ENCODE measurements at places on chromosomes 11 and 22.

DNA sequence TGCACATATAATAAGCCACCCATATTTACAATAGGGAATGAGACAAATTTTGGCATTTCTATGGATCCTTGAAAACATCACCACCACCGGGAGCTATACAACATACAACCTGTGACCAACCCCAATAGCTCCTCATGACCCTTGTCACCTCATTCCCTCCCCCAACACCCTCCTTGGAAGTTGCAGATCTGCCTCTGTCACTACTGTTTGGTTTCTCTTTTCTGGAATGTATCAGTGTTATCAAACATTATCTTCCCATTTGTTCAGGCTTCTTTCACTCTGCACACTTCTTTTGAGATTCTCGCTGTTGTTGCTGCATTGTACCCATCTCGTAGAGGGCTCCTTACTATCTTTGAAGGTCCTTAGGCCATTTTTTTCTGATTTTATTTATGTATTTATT lies 75.6 kb downstream of the ZNF280B start:
- H3K27ac ChIP-seq: no peak overlapping the region
- DNase-seq: no peak
- H3K4me3 ChIP-seq: no peak overlapping the region

DNA sequence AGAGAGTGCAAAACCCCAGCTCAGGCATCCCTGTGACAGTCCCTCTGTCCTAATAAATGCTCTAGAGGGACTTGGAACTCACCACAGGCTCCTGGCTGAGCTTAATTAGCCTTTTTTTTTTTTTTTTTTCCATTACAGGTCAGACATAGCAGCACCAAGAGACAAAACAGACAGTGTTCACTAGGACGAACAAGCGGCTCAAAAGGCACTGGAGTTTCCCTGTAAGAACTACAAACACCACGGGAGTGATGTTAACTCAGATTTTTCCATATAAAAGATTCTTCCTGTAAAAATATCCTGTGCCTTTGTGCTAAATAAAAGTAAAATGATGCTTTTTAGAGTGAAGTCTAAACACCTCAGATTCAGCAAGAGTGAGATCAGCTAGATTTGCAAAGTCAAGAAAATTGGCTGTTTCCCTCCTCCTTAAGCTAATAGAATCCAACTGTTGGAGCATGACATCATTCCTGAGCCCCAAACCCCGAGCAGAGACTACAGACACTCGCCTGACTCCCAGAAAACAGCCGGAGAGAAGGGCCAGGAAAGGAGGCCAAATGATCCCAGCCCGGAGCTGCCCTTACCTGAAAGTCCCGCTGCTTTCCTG lies 101.0 kb upstream of the AKIP1 start:
- peaks cover 68% of the 10 kb centered on the region for H3K4me1 ChIP-seq
- peak overlapping the region; percentile 65 for H3K4me3 ChIP-seq
- peaks cover 1% of the 10 kb centered on the region for H3K36me3 ChIP-seq

- H3K4me1 ChIP-seq: no peaks in the 10 kb centered on the region
- no peak overlapping the region for H3K27ac ChIP-seq
- H3K27me3 ChIP-seq: no peaks in the 10 kb centered on the region
- no peaks in the 10 kb centered on the region for H3K36me3 ChIP-seq
- DNase-seq: no peak
Measured at GRCh38 chr11:80727315-80727714, 1286.5 kb upstream of the TENM4 start.

- H3K4me3 ChIP-seq: no peak overlapping the region
- H3K27ac ChIP-seq: no peak overlapping the region
- H3K4me1 ChIP-seq: peaks cover 12% of the 10 kb centered on the region
- DNase-seq: no peak
- H3K27me3 ChIP-seq: no peaks in the 10 kb centered on the region
Measured at GRCh38 chr11:72421351-72421750, 13.0 kb downstream of the CLPB start.

DNA sequence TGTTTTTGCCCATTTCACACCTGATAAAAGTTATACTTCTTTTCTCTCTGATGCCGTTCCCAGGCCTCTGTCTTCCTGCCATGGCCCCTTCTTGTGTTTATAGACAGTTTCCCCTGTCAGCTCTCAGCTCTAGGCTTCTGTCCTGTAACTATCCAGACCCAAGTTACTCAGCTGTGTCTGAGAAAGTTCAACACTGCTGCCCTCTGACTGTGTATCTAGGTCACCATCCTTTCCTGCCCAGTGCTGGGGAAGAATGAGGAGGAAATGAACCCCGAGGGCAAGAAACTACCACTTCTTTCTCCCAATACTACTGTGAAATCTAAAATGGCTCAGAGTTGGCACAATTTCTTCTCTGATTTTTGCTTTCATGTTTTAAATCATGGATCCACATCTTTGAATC lies 29.6 kb downstream of the SNX19 start:
- H3K4me3 ChIP-seq: no peak overlapping the region
- H3K27ac ChIP-seq: no peak overlapping the region
- no peak for DNase-seq
- peaks cover 30% of the 10 kb centered on the region for H3K36me3 ChIP-seq
- no peaks in the 10 kb centered on the region for H3K4me1 ChIP-seq
- H3K27me3 ChIP-seq: no peaks in the 10 kb centered on the region

GRCh38 chr11:63459586-63459985 lies 31.4 kb downstream of the PLAAT5 start:
- peaks cover 3% of the 10 kb centered on the region for H3K27me3 ChIP-seq
- H3K4me3 ChIP-seq: no peak overlapping the region
- H3K36me3 ChIP-seq: no peaks in the 10 kb centered on the region
- H3K4me1 ChIP-seq: no peaks in the 10 kb centered on the region
- DNase-seq: no peak

DNA sequence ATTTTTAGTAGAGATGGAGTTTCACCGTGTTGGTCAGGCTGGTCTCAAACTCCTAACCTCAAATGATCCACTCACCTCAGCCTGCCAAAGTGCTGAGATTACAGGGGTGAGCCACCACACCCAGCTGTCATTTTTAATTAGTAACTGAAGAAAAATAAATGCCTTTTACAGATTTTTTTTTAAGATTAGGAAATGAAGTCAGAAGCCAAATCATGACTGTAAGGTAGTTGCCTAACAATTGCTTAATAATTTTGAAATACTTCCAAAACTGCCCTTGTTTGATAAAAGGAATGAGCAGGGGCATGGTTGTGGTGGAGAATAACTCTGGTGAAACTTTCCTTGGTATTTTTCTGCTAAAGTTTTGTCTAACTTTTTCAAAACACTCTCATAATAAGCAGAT lies 98.9 kb upstream of the SLC5A12 start:
- no peaks in the 10 kb centered on the region for H3K27me3 ChIP-seq
- no peaks in the 10 kb centered on the region for H3K4me1 ChIP-seq
- H3K4me3 ChIP-seq: no peak overlapping the region
- no peaks in the 10 kb centered on the region for H3K36me3 ChIP-seq
- no peak overlapping the region for H3K27ac ChIP-seq

DNA sequence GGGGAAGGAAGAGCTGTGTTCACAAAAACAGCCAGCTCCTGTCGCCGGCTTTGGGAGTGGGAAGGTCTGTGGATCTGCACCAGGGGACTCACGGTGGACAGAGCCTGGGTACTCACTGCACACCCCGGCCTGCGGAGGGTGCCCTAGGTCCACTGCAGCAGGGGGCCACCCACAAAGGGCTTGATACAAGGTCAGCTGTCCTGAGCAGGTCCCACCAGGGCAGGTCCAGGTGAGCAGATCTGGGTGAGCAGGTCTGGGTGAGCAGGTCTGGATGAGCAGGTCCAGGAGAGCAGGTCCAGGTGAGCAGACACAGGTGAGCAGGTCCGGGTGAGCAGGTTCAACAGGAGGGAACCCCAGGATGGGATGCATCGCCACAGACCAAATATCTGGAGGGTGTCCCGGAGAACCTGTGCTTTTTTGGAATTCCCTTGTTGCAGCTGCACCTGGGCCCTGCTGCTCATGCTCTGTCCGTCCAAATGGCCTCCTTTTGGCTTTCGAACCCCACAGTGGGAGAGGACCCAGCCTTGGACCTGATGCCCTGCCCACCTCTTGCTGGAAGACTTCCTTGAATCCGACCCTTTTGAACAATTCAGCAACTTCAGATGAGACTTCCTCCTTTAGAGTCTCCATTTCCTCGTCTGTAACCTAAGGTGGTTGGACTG lies 485.3 kb downstream of the TBC1D22A start:
- H3K4me3 ChIP-seq: no peak overlapping the region
- H3K36me3 ChIP-seq: no peaks in the 10 kb centered on the region

DNA sequence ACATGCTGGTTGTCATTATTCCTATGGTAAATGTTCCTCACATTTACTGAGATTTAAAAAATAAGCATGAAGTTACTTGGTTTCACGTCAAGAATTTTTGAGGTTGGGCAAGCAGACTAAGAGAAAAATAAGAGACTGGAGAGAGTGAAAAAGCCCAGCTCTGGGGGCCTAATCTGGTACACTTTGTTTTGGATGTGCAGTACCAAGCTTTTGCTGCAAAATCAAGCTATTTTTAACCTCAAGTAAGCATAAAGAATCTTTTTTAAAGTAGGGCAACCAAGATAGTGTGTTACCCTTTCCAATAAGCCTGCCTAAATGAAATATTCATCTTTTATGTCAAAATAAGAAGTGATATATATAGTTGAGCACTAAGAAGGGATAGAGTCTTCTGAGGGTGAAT lies 79.4 kb upstream of the ARHGAP20 start:
- no peak overlapping the region for H3K4me3 ChIP-seq
- DNase-seq: no peak
- H3K4me1 ChIP-seq: no peaks in the 10 kb centered on the region
- H3K27me3 ChIP-seq: no peaks in the 10 kb centered on the region
- no peaks in the 10 kb centered on the region for H3K36me3 ChIP-seq
- no peak overlapping the region for H3K27ac ChIP-seq

- peaks cover 3% of the 10 kb centered on the region for H3K36me3 ChIP-seq
- DNase-seq: no peak
- peak overlapping the region; percentile 95 for H3K27ac ChIP-seq
- peaks cover 62% of the 10 kb centered on the region for H3K4me1 ChIP-seq
- H3K27me3 ChIP-seq: no peaks in the 10 kb centered on the region
Measured at GRCh38 chr11:64229744-64230170, 591 bp upstream of the DNAJC4 start.

DNA sequence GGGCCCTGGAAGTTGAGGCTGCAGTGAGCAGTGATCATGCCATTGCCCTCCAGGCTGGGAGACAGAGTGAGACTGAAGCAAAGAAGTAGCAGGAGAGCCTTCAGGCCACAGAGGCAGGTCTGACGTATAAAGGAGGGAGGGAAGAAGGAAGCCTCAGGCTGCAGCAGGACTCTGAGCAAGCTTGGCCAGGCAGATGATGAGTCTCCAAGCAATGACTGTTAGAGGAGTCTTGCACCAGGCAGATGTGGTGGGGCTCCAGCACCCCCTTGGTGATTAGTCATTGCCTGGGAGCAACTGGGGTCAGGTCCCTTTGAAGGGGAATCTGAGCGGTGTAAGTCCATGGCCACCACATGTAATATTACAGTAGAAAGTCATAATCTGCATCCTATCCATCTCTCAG lies 36.6 kb upstream of the NFAM1 start:
- H3K27me3 ChIP-seq: peaks cover 6% of the 10 kb centered on the region
- DNase-seq: no peak
- H3K36me3 ChIP-seq: no peaks in the 10 kb centered on the region
- no peak overlapping the region for H3K27ac ChIP-seq
- no peak overlapping the region for H3K4me3 ChIP-seq

DNA sequence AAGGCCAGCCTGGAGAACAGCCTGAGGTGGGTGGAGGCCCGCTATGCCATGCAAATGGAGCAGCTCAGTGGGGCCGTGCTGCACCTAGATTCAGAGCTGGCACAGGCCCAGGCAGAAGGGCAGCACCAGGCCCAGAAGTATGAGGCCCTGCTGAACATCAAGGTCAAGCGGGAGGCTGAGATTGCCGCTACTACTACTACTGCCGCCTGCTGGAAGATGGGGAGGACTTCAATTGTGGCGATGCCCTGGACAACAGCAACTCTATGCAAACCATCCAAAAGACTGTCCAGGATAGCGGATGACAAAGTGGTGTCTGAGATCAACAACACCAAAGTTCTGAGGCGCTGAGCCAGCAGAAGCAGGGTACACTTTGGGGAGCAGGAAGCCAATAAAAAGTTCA lies 3.1 kb upstream of the TMEM218 start:
- no peak for DNase-seq
- H3K27ac ChIP-seq: no peak overlapping the region
- peaks cover 12% of the 10 kb centered on the region for H3K4me1 ChIP-seq
- H3K4me3 ChIP-seq: no peak overlapping the region

Data from muscle of leg (tissue), 16 donors.